ENCODE measurements at places on chromosomes 13 and 19.
A peak's percentile ranks its signal among the peaks of the same experiment; 100 is the strongest.

DNA sequence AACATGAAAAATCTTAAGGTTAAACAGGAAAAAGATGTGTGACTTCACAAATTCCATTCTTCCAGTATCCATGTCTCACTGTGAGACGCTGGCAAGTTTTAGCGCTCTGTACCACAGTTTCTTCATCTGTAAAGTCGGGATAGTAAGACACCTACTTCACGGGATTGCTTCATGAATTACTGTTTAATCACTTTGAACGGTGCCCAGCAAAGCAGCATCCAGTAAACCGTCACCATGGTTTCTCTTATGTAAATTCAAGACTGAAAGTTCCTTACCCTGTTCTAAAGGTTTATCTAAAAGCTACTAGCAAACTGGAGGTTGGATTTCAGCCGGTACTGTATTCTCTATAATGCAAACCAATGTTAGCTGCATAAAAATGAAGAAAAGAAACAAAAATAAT is 53.5 kb downstream of the KATNAL1 start:
- DNase-seq: no peak

- peak; percentile 4 for DNase-seq
Measured at GRCh38 chr13:73417012-73417615, 358.3 kb downstream of the KLF5 start.

DNA sequence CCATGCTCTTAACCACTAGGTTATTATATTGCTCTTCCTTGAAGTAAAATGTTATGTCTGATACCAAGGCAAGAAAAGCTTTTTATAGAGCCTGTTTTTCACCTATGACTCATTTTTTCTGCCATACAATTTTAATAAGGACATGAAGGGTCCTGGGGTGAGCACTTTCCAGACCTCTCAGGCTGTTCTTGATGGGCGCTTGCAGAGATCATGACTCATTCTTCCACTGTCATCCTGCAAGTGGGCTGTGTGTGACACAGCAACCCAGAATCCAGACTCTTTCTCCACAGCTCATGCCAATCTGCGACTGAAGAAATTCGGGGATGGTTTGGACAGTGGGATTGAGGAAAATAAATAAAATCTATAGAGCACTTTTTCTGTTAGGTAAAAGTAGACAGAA is 506.7 kb upstream of the NBEA start:
- no peak for DNase-seq

- DNase-seq: no peak
Measured at GRCh38 chr13:52003541-52003940, 7.7 kb downstream of the ATP7B start.

DNA sequence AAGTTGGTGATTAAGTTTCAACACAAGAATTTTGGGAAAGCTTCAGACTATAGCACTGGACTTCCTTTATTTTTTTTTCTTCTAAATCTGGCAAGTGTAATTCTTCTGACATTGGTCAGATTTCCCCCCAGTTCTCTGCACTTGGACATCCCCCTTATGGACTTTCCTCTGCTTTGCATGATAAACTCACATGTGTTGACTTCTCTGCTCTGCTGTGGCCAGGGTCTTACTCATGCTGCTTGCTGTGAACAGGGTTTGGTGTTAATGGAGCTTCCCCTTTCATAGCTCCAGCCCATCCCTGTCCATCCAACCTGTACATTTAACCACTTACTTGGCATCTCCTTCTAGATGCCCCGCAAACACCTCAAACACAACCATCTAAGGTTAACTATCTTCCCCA is 70.5 kb upstream of the SPATA13 start:
- DNase-seq: no peak

DNA sequence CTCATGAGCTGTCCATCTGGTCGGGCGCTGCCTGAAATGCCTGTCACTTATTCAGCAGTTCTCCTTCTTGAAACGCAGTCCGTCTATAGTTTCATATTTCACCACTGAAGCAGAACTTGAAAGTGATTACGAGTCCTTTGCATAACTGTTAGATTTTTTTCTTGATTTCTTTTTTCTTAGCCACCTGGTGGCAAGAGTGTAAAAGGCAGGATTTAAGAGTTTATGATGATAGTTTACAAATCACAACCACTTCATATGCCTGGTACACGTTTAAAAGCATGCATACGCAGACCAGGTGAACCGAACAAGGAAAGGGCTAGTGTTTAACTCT is 45.8 kb downstream of the GGACT start:
- peak; percentile 40 for DNase-seq

- DNase-seq: no peak
Measured at GRCh38 chr13:78305171-78305570, 298.2 kb downstream of the POU4F1 start.

- no peak for DNase-seq
Measured at GRCh38 chr19:1231729-1232637, 5.8 kb downstream of the CBARP start.

- no peak for DNase-seq
Measured at GRCh38 chr19:10417541-10418234, 2.6 kb upstream of the PDE4A start.

GRCh38 chr13:48194379-48194754 is 38.6 kb upstream of the ITM2B start:
- DNase-seq: peak; percentile 82

- DNase-seq: no peak
Measured at GRCh38 chr19:5624018-5624663, 1.3 kb downstream of the SAFB start.

Measured in AML-193 (cell line).